ENCODE measurements at places on chromosomes 7 and 10. TPM values are rescaled to one million over a fixed set of nuclear protein-coding genes. Genes with fewer than 3 reads are reported as not detected.

GRCh38 chr10:30172673-30173072, 113.3 kb upstream of the JCAD start:
- no peak for DNase-seq

DNA sequence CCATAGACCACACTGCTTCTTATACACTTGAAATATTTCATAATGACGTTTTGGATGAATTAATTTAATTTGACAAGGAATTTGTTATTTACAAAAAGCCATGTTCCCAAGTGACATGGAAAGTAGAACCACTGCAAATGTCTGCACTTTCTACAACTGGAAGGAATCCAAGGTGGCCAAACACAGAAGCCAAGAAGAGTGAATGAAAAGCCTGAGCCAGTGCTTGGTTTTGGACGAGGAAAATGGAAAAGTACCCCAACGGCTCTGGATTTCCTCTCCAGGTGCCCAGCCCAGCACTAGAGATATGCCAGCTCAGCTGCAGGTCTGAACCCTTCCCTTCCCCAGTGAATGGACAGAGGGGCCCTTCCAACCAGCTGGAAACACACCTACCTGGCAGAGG, 279.4 kb downstream of the TNS3 start:
- DNase-seq, result no peak

DNA sequence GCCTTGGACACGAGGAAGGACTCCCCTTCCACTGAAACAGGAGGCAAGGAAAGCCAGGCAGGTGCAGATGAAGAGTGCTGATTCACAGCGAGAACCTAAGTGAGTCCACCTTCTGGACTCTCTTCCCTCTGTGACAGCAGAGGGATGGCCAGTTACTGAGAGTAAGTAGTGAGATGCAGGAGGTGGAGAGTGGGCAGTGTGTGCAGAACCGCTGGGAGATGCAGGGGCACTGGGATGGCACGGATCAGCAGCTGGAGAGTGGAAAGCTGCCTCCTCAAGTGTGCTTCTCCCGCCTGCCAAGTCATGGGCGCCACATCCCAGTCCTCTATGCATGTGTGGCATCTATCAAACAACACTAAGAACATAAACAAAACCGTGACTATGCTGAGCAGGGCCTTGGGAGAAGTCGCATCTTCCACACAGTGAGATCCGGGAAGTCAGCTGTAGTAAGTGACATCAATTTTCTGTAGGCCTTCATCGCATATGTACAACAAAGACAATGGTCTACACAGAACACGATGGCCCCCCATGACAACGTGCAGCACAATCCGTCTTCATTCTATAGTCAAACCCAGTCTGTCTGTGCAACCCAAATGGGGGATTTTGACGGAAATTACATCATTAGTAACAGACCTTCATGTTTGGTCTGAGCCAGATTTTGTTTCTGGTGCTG, 217.4 kb upstream of the KLF14 start:
- DNase-seq, result no peak

The PI4K2A gene
- total RNA-seq, result 19.4 TPM

DNA sequence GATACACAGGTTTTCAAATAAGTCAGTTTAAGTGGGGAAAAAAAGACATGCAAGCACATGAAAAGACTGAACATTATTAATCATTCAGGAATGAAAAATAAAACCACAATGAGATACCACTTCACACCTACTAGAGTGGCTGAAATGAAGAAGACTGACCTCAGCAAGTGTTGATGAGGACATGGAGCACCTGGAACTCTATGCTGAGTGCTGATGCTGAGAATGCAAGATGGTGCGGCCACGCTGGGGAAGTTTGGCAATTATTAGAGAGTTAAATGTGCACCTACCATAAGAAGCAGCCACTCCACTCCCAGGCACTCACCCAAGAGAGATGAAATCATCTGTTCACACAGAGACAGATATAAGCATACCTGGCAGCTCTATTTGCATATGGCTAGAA, 32.9 kb upstream of the ELFN1 start:
- no peak for DNase-seq

DNA sequence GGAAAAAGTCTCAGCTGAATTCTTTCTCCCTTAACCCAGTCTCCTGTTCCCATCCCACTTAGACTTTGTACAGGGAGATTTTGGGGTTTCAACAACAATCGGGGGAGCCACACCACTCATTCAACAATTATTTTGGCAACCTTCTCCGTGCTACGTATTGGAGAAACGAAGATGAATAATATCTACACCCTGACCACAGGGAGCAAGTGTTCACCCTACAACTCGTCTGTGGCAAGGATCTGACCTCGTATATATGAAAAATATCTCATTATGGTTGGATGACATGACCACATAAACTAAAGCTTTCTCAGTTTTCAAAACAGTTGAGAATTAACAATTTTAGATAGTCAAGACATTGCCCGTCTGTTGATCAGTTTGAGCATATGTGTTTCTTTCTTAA, 302.1 kb downstream of the CACNA2D1 start:
- no peak for DNase-seq

The UNC5B gene
- total RNA-seq, result 1.3 TPM

DNA sequence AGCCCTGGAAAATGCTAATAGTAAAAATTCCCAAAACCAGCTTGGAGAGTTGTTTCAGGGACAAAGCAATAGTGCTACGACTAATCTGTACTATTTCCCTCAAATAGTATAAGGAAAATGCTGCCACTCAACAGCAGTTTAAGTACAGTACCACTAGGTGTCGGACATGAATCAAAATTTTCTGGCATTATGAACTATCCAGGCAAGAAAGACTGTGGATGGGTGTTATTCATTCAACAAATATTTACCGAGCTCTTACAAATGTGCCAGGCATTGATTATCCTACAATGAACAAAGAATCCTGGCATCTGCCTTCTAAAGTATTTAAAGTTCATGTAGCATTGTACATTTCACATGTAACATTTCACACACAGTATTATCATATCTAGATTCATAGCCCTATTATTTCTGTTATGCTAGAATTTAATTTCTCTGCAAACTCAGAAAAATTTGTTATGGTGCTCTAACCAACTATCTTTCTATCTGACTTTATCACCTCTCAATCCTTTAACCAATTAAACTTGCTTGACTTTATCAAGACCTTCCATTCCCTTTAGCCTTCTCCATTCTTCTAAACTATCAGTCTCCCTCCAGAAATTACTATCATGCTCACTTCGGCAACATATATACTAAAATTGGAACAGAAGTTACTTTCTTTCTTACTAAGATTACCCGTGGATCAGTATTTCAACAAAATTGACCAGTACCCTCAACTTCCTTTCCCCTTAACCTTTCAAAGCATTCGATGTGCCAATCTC, 80.6 kb downstream of the ARHGAP21 start:
- DNase-seq, result no peak

DNA sequence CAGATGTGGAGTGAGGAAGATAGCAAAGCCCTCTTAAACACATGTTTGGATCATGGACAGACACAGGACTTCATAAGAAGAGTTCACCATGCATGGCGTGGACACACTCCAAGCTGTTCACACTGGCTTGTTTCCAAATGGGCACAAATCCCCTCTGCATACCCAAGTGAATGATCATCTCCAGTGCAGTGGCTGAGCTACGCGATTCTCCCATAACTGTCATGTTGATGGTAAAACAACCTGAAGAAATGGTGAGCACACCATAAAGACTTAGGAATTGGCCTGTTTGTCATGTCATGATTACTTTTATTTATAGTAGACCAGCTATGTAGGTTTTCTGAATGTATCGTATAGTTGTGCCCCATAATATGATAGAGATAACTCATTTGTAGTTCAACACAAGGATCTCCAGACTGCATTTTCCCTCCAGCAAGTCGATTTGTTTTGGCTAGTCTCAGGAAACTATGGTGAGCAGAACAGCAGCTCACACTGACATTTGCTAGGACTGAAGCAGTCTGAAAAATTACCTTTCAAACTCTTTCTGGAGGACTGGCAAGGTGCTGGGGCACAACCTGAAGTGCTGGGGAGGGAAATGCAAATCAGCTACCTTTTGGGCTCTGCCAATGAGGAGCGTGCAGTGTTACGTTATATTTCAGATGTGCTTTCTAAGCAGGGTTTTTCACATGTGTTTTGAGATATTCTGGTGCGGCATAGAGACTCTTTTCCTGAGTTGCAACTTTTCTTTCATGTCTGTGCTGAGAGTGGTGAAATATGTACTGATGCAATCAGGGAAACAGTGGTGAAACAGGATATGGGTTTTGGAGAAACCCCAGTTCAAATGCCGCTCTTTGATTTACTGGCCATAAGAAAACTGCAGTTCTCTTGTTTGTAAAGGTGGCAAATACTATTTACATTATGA, 629.6 kb upstream of the DPP6 start:
- no peak for DNase-seq

The EGFR gene
- total RNA-seq, result 2.3 TPM

The NRAP gene
- not detected for total RNA-seq

DNA sequence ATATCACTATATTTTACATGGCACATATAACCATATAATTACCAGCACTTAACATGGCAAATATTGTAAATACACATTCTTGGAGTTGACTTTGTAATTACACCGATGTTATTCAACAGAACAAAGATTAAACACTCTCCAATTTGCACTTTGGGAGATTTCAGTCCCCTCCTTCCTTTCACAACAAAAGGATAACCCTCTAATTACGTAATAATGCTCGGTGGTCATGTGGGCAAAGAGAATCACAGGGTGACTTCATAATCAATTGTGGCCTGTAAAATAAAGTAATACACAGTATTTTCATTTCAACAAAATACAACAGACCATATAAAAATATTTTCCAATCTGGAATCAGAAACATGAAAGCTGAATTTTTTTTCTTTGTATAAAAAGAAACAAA, 73.2 kb downstream of the RHOBTB1 start:
- no peak for DNase-seq

DNA sequence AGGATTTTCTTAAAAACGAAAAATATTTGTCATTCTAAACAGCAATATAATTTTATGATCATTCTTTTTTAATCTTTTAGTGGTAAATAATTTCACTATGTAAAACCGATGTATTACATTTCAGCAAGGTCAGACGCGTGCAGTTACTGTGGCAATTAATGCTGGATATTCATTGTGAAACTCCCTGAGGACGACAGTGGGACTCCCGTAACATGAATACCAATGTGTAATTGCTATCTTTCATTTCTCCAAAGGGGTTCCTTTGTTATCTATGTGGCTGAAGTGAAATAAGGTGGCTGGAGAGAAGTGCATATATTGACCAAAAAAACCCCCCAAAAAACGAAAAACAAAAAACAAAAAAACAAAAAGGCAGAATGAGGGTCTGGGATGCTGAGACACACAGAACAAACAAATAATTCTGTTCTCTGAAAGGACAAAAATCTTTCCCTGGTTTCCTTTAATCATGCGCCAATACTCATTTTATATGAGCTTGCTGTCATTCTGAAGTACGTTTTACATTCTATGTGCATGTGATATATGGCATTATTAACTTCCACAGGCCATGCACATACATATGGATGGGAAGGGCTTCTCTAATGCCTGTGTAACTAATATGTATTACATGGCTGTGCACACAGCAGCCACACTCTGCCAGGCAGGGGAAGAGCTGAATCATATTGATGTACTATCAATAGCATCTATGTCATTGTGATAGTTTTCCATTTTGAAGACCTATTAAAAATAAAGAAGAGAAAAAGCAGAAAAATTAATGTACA, 161.4 kb downstream of the RAPGEF5 start:
- no peak for DNase-seq

GRCh38 chr7:112986256-112987031, 100.2 kb downstream of the GPR85 start:
- no peak for DNase-seq

The FEZF1 gene
- not detected for total RNA-seq

- DNase-seq, result no peak
Observed at GRCh38 chr10:122421054-122421625, 33.3 kb upstream of the ARMS2 start.

The PAX4 gene
- not detected for total RNA-seq

DNA sequence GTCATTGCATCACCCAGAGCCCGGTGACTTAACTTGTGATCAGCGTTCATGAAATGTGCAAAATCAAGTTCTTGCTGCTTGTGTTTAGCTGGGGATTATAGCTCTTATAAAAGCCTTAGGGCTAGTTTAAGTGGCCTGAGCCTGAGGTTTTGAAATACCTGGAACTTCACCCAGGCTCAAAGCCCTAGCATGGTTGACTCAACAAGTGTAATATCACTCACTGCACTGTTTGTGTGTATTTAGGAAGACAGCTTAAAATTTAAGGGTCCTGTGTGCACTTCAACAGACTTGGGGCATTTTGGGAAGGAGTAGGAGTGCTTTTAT, 489.5 kb downstream of the GATA3 start:
- no peak for DNase-seq

- DNase-seq, result no peak
Observed at GRCh38 chr10:61486738-61487396, 33.7 kb upstream of the TMEM26 start.

DNA sequence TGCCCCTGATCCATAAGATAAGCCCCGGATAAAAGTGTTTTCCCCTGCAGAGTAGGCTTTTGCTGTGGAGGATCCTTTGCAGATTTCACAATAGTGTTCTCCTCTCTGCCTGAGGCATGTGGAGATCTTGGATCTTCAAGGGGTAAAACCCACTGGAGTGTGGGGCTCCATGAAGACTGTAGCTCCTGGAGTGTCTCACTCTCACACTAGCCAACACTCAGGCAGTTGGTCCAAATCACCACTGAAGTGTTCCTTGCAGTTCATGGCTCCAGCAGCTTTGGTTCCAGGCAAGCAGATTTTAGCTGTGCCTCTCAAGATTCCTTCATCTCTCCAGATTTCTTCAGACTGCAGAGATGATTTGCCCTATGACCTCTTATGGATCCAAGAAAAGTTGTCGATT, 665.3 kb downstream of the TNS3 start:
- no peak for DNase-seq

The SOSTDC1 gene
- 1.4 TPM for total RNA-seq

The UCMA gene
- not detected for total RNA-seq

The RBP4 gene
- not detected for total RNA-seq

- DNase-seq, result no peak
Observed at GRCh38 chr7:49875336-49875735, 101.9 kb downstream of the VWC2 start.

The COL17A1 gene
- total RNA-seq, result not detected

GRCh38 chr10:28928484-28928883, 251.2 kb downstream of the BAMBI start:
- DNase-seq, result no peak

GRCh38 chr7:56091591-56091990, 1.2 kb downstream of the PHKG1 start:
- no peak for DNase-seq

- DNase-seq, result no peak
Observed at GRCh38 chr7:49432254-49432653, 341.2 kb upstream of the VWC2 start.
